Activated CD8-positive, alpha-beta T cell treated with anti-CD3 and anti-CD28 coated beads for 36 hours (primary cell): ENCODE measurements at places on chromosomes 4 and X. TPM values are rescaled to one million over a fixed set of nuclear protein-coding genes. Genes with fewer than 3 reads are reported as not detected.
A peak's percentile ranks its signal among the peaks of the same experiment; 100 is the strongest.

- H3K4me1 ChIP-seq = peaks cover 33% of the 10 kb centered on the region
- peak overlapping the region; percentile 89 for H3K27ac ChIP-seq
- H3K4me3 ChIP-seq = peak overlapping the region; percentile 71
Measured at GRCh38 chrX:79081895-79082512, 62.5 kb upstream of the GPR174 start.

DNA sequence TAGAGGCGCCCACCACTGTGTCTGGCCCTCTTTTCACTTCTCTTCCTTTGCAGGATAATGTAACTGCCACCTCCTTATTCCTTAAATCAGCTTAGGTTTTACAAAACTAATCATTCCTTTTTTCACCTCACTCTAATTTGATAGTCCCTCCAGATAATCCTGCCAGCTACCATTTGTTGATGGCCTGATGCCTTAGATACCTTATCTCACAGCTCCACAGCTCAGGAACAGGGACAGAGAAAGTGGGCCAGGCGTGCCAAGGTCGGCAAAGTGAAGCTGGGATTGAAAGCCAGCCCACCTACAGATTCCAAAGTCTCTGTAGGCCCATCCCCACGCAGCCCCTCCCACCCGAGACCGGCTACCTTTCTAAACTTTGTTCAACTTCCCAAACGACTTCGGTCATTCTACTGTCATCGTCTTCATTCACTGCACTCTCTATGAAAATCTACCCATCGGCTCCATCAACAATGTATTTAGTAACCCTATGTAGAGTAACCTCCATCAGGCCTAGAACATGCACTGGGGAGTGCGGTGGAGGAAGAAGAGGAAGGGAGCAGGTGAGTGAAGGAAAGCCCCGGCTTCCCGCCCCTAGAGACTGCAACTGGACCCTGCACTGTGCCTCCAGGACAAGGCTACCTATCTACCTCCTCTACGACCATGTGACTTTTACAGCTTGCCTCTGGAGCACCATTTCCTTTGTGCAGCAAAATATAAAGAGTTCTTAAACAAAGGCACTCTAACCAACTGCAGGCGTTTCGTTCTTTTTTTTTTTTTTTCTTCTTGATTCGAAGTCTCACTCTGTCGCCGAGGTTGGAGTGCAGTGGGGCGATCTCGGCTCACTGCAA lies 1.5 kb downstream of the CASP6 start:
- no peaks in the 10 kb centered on the region for H3K27me3 ChIP-seq
- H3K36me3 ChIP-seq = peaks cover 14% of the 10 kb centered on the region
- peak overlapping the region; percentile 91 for H3K4me3 ChIP-seq
- H3K4me1 ChIP-seq = peaks cover 23% of the 10 kb centered on the region

- peaks cover 24% of the 10 kb centered on the region for H3K36me3 ChIP-seq
- H3K27ac ChIP-seq = no peak overlapping the region
- no peak for DNase-seq
- peaks cover 10% of the 10 kb centered on the region for H3K4me1 ChIP-seq
- no peaks in the 10 kb centered on the region for H3K27me3 ChIP-seq
- H3K4me3 ChIP-seq = no peak overlapping the region
Measured at GRCh38 chrX:129813662-129814368, 29.9 kb downstream of the ZDHHC9 start.

DNA sequence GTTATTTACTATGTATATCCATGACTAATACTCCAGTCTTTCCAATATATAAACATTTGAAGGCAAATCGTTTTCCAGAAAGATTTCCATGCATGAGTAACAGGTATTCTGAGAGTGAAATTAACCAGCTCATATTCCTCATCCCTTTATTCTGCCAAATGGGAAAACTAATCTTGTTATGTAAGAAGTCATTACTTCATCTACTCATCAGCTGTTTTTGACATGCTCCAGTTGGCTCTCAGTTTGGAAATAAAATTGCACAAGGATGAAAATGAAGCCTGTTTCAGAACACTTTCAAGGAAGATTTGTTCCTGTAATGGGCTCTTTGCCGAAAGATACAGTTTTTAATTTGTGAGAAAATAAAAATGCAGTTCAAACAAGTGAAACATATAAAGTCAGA lies 121.9 kb downstream of the KCTD8 start:
- no peak overlapping the region for H3K4me3 ChIP-seq
- H3K36me3 ChIP-seq = no peaks in the 10 kb centered on the region
- H3K4me1 ChIP-seq = no peaks in the 10 kb centered on the region
- H3K27me3 ChIP-seq = no peaks in the 10 kb centered on the region
- DNase-seq = no peak

DNA sequence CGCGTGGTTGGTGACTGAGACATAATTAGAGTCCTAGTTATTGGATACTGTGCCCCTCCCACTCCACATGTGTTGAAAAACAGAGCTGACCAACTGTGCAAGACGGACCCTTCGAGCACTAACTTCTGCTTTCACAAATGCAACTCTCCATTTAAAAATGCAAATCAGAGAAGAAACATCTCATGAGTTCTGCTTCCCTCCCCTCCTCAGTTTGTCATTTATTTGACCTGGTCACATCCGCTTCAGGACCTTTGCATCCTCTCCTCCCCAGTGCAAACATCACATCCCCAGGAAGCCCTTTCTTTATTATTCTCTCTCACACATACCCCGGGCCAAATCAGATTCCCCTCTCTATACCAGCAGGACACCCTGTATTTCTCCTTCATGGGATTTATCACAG lies 38.1 kb upstream of the NOCT start:
- no peak overlapping the region for H3K27ac ChIP-seq
- no peak for DNase-seq
- no peaks in the 10 kb centered on the region for H3K36me3 ChIP-seq

DNA sequence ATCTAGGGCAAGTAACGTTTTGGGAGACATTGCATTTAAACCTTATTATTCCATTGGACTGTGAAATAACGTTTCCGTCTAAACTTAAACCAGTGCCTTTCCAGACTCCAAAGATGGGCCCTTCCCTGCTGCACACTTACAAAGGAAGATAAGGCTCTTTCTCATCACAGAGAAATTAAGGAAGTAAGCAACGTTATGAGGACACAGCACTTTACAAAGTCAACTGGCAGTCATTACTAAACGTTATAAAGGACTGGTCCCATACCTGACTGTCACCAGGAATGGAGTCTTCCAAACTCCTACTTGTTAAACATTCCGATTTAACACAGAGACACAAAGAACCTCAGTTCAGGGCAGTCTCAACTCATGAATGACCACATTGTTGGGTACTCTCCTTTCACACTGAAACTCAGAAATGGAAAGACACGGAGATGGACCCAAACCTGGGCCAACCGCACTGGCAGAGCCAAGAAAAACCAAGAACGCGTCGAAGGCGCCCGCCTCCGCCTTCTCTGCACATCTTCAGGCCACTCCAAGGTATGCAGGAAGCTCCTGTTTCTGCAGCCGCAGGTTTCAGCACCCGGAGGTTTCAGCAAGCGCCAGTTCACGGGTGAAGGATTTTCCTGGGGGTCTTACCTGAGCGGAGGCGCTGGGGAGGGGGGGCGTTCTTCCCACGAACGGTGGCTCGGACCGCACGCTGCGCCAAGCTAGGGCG lies 670 bp downstream of the PAPSS1 start:
- peak overlapping the region; percentile 87 for H3K27ac ChIP-seq
- peaks cover 35% of the 10 kb centered on the region for H3K4me1 ChIP-seq
- no peaks in the 10 kb centered on the region for H3K27me3 ChIP-seq
- DNase-seq = peak; percentile 60
- peak overlapping the region; percentile 92 for H3K4me3 ChIP-seq

- H3K36me3 ChIP-seq = no peaks in the 10 kb centered on the region
- H3K4me3 ChIP-seq = no peak overlapping the region
- no peaks in the 10 kb centered on the region for H3K4me1 ChIP-seq
- no peak overlapping the region for H3K27ac ChIP-seq
Measured at GRCh38 chr4:134622199-134622598, 420.6 kb upstream of the PABPC4L start.

- DNase-seq = no peak
- no peak overlapping the region for H3K27ac ChIP-seq
- H3K27me3 ChIP-seq = no peaks in the 10 kb centered on the region
Measured at GRCh38 chr4:38327174-38327573, 336.8 kb upstream of the KLF3 start.

DNA sequence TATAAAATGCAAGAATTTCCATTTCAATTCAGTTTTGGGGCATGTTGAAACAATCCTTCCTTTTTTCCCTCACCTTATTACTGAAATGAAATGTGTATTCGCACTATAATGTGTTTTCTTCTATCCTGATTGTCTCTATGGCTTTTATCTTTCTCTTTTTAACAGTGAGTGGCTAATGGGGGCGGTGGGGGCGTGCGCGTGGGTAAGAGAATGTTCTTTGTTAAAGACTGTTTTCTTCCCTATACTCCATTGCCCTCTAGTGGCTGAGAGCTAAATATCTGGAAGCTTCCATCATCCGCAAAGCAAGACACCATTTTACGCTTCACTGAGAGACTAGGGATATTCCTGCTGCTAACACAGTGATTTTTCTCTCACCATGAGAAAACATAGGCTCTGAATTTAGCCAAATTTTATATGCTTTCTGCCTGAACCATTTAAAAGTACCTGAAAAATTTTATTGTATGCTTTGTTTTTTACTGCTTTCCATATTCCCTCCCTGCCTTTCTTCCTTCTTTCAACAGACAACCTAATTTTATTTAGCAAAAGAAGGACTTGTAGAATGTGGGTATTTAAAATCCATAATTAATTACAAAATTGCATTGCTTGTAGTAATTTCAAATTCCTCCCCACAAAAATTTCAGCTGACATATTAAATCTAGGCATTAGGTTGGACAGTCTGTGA lies 194.0 kb downstream of the GASK1B start:
- H3K27me3 ChIP-seq = peaks cover 5% of the 10 kb centered on the region
- H3K27ac ChIP-seq = no peak overlapping the region
- no peak overlapping the region for H3K4me3 ChIP-seq
- peak; percentile 32 for DNase-seq
- peaks cover 2% of the 10 kb centered on the region for H3K4me1 ChIP-seq

GRCh38 chr4:11623726-11624037 lies 195.0 kb upstream of the HS3ST1 start:
- peak; percentile 27 for DNase-seq
- H3K27ac ChIP-seq = no peak overlapping the region
- no peaks in the 10 kb centered on the region for H3K27me3 ChIP-seq
- no peaks in the 10 kb centered on the region for H3K4me1 ChIP-seq
- H3K36me3 ChIP-seq = no peaks in the 10 kb centered on the region

DNA sequence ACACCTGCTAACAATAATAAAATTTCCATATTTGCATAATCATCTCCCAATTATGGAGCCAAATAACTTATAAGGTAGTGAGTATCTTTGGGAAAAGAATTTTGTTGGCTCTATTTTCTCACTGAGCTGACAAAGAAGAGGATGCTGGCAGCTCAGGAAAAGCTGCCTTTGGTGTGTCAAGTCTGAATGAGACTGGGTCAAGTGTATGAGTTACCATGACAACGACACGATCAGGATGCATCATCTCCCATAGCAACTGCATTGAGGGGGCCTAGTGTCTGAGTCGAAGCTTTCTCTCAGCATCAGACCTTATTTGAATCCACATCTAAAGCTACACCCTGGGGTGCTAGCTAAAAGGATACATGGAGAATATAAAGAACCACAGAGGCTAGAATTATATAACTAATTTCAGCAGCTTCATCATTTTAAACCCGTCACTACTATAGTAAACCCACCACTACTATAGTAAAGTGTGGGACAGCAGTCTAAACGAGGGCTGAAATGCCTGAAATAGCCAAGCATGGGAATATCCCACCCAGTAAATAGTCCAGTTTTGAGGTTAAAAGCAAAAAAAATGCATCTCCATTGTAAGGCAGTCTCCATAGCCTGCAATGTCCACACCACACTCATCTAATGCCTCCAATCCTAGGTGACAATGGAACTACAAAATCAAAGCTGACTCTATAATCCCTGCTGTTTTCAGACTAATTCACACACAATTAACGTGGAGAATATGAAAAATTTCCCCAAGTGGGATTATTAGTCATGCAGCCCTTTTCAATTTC lies 16.0 kb downstream of the GSPT2 start:
- DNase-seq = no peak
- H3K27me3 ChIP-seq = peaks cover 1% of the 10 kb centered on the region

DNA sequence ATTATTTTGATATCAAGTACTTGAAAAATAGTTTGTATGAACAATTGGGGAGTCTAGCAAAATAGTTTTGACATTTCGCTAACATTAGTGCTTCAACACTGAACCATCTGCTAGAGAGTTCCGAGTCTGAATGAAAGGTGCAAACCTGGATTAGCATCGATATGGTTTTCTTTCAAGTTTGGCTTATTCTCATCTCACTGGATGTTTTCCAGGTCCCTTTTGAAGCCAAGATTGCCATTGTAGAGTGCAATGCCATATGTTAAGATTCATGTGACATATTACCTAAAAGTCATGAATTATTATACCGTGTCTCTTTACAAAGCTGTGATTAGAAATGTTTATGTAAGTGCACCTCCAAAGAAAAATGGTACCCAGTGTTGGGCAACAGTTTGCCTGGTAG lies 36.8 kb upstream of the NAA11 start:
- no peaks in the 10 kb centered on the region for H3K4me1 ChIP-seq
- no peaks in the 10 kb centered on the region for H3K27me3 ChIP-seq
- no peak overlapping the region for H3K4me3 ChIP-seq
- DNase-seq = no peak
- H3K36me3 ChIP-seq = no peaks in the 10 kb centered on the region

DNA sequence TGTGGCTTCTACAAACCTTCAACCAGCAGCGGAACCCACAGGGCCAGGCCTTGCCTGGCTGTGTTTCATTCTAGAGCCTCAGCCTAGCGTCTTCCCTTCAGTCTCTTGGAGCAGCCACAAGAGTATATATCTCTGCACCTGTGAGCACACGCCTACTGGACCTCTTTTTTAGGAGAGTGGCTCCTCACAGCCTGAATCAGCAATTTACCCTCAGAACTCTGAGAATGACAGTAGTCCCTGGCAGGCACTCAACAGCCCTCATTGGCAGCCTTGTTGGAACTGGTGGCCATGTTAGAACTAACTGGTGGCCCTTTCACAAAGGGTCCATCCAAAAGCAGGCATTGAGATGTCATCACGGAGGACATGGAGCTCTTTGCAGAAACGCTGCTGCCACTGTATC lies 138.9 kb downstream of the BCOR start:
- peaks cover 4% of the 10 kb centered on the region for H3K4me1 ChIP-seq
- DNase-seq = no peak
- no peak overlapping the region for H3K4me3 ChIP-seq
- no peaks in the 10 kb centered on the region for H3K36me3 ChIP-seq
- no peak overlapping the region for H3K27ac ChIP-seq

- no peak for DNase-seq
- H3K4me1 ChIP-seq = peaks cover 34% of the 10 kb centered on the region
- H3K27me3 ChIP-seq = peaks cover 9% of the 10 kb centered on the region
- H3K36me3 ChIP-seq = no peaks in the 10 kb centered on the region
Measured at GRCh38 chr4:14879683-14880082, 122.6 kb upstream of the CPEB2 start.

Gene SPACA5
- not detected for total RNA-seq

Gene CYLC1
- not detected for total RNA-seq

Gene EOLA1
- 60.3 TPM for total RNA-seq

Gene HTR2C
- not detected for total RNA-seq

Gene DCAF8L2
- total RNA-seq = not detected

Gene PAK3
- 0.07 TPM for total RNA-seq

Gene SPANXD
- total RNA-seq = not detected

Gene FAM47C
- total RNA-seq = not detected

Gene NMU
- 0.41 TPM for total RNA-seq

Gene COL4A6
- not detected for total RNA-seq

Gene F8A2
- not detected for total RNA-seq

Gene TGIF2LX
- not detected for total RNA-seq

Gene JCHAIN
- total RNA-seq = not detected

Gene ETDA
- not detected for total RNA-seq
